Left lung (tissue), 14 donors: ENCODE measurements at places on chromosomes 16 and 17. TPM values are rescaled to one million over a fixed set of nuclear protein-coding genes. Genes with fewer than 3 reads are reported as not detected.

- DNase-seq, result no peak
Measured at GRCh38 chr17:9284884-9285283, 263.6 kb downstream of the NTN1 start.

- no peak for DNase-seq
Measured at GRCh38 chr16:82366462-82366861, 196.4 kb upstream of the MPHOSPH6 start.

- no peak for DNase-seq
Measured at GRCh38 chr17:32099686-32100085, 42.6 kb upstream of the RHOT1 start.

The IKZF3 gene
- 3.3 TPM for total RNA-seq

DNA sequence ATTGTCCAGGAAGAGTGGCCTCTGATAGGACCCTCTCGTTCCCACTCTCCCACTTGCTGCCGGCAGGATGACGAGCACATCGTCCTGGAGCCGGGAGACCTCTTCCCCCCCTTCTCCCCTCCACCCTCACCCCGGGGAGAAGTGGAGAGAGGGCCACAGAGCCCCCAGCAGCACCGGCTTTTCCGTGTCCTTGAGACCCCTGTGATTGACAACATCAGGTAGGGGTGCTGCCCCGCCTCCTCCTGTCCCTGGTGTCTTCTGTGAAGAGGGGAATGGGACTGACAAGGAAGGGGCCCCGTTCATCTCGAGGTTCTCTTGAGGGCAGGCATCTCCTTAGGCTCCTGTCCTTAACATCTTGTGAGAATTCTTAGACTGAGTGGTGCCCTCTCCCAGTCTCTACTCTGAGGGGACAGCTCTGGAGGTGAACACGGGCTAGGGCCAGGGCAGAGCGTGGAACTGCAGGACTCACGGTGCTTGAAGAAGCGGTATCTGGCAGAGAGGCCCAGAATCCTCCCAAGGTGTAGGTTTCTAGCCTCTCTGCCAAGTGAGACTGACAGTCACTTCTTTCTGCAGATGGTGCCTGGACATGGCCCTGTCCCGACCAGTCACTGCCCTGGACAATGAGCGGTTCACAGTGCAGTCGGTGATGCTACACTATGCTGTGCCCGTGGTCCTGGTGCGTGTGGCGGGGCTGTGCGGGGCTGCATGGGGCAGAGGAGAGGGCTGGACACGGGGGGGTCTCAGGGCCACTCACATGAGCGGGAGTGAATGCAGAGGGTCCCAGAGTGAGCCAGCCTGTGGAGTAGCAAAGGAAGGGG lies 26.4 kb downstream of the CASKIN2 start:
- DNase-seq, result no peak

GRCh38 chr16:9755081-9755480 lies 427.1 kb downstream of the GRIN2A start:
- DNase-seq, result no peak

- DNase-seq, result no peak
Measured at GRCh38 chr17:81578038-81578441, 25.9 kb upstream of the FAAP100 start.

The SPN gene
- 27.7 TPM for total RNA-seq

The QRICH2 gene
- total RNA-seq, result 3.3 TPM

GRCh38 chr17:43911904-43912303 lies 4.6 kb upstream of the MPP2 start:
- DNase-seq, result no peak

The ZDHHC7 gene
- 69.8 TPM for total RNA-seq

- DNase-seq, result no peak
Measured at GRCh38 chr16:8848231-8848938, 20.4 kb downstream of the CARHSP1 start.

GRCh38 chr17:73528679-73529078 lies 115.6 kb downstream of the SDK2 start:
- no peak for DNase-seq

GRCh38 chr17:20063665-20064648 lies 54.8 kb downstream of the SPECC1 start:
- peak; percentile 66 for DNase-seq

The MAF gene
- total RNA-seq, result 60.8 TPM

- DNase-seq, result no peak
Measured at GRCh38 chr17:12247761-12248160, 227.1 kb downstream of the MAP2K4 start.
